SK-N-SH (cell line): ENCODE measurements at places on chromosomes 1 and 21. TPM values are rescaled to one million over a fixed set of nuclear protein-coding genes. Genes with fewer than 3 reads are reported as not detected.

The CCDC27 gene
- polyA plus RNA-seq = not detected in 2 replicates

The CLCA1 gene
- polyA plus RNA-seq = not detected in 2 replicates

The ARHGEF16 gene
- 0.10 and 0.18 TPM in 2 replicates for polyA plus RNA-seq

The ARTN gene
- polyA plus RNA-seq = 0.26 and 0.69 TPM in 2 replicates

The TFF2 gene
- not detected in 2 replicates for polyA plus RNA-seq

The HES3 gene
- polyA plus RNA-seq = not detected in 2 replicates

The TCP10L gene
- polyA plus RNA-seq = 0.08 and 0.33 TPM in 2 replicates

The OR2T33 gene
- polyA plus RNA-seq = 0.07 TPM in 1 of 2 replicates, not detected in the other

The OR2T35 gene
- polyA plus RNA-seq = not detected in 2 replicates

The RIPPLY3 gene
- polyA plus RNA-seq = 0.03 TPM in 2 replicates

The PDZK1 gene
- 0.16 and 0.24 TPM in 2 replicates for polyA plus RNA-seq

The OPTC gene
- not detected in 2 replicates for polyA plus RNA-seq

The OBSCN gene
- 3.4 and 4.0 TPM in 2 replicates for polyA plus RNA-seq
